AG09319 (cell line): ENCODE measurements at places on chromosomes 5 and 9.

DNA sequence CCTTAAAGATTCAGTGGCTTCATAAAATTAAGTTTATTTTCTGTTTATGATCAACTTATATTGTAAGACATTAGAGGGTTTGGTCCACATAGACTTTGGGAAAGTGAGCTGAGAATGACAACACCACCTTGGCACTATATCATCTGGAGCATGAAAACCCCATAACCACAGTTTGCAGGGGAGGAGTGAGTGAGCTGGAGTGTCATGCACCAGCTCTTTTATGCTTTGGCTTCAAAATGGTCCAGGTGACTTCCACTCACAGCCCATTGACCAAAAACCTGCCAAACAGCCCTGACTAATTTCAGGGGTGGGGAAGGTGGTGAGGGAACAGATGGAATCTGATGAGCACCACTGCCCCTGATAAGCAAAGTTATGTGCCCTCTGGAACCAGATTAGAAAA is 295.8 kb downstream of the DMRTA1 start:
- DNase-seq = no peak

DNA sequence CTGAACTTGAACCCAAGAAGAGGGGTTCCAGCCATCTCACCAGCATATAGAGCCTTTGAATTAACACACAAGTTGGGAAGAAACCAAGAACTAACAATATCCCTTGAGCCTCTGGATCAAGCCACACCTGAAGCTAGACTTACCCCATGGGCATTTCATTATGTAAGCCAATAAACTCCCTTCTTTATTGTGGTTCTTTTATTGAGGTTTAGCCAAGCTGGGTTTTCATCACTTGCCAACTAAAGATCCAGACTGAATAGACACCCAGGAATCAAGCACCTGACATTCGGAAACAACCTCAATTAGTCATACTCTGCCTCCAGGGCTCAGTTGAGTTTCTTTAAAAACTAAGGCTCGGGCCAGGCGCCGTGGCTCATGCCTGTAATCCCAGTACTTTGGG is 226.7 kb downstream of the AGTPBP1 start:
- no peak for DNase-seq

DNA sequence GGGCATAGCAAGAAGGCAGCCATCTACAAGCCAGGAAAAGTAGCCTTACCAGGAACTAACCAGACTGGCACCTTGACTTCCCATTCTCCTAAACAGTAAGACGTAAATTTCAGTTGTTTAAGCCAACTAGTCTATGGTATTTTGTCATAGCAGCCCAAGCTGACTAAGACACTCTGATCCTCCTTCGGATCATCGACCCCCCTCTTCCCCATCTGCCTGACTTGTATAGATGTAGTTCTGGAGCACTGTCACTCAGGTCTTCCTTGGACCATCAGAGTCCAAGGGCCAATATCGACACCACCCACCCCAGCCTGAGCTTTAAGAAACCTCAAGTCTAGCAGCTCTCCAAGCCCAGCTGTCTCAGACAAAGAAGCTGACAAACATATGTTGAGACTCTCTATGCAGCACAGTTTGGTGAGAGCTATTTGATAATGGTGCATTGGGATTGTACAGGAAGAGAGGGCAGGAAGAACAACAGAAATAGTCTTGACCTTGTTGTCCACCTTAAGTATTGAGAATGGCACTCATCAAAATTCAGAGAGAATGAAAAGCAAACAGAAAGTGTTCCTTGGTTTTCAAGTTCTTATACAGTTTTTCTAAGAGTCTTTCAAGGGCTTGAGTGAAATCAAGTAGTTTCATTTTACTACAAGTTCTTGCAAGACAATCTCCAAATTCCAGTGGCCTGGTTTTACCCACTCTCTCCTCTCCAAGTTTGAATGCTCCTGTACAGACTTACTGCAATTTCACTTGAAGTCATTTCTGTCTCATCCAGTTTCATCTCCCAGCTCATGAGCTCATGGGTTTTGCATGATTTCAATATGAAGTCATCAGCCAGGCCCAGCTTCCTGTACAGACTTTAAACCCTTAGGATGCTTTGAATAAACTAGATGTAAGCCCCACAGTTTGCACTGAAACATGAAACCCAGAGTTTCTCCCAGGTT is 122.3 kb upstream of the RAI14 start:
- peak; percentile 79 for DNase-seq

- no peak for DNase-seq
These were observed 52.0 kb upstream of the SLC25A51 start for GRCh38 chr9:37955781-37956422.

- peak; percentile 29 for DNase-seq
These were observed 197.7 kb downstream of the PLK2 start for GRCh38 chr5:58262226-58262625.

- DNase-seq = no peak
These were observed 14.7 kb upstream of the ARRDC3 start for GRCh38 chr5:91397791-91398190.

GRCh38 chr9:35684921-35685320 is 4.8 kb downstream of the TPM2 start:
- no peak for DNase-seq

DNA sequence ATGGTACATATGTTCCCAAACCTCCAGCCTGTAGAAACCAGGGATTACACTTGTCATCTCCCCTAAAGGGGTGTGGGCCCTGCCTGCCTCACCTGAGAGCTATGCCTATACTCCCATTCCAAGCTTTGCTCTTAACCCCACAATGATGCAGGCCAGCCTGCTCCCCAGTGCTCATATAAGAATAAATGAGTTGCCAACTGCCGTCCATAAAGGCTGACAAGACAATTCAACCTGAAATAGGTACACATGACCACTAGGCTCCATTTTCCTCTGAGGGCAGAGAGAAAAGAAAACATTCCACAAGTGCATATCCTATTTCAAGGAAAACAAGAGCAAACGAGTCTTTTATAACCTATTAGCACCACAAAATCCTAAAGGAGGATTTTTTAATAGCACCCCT is 28.4 kb downstream of the SKP1 start:
- DNase-seq = no peak

DNA sequence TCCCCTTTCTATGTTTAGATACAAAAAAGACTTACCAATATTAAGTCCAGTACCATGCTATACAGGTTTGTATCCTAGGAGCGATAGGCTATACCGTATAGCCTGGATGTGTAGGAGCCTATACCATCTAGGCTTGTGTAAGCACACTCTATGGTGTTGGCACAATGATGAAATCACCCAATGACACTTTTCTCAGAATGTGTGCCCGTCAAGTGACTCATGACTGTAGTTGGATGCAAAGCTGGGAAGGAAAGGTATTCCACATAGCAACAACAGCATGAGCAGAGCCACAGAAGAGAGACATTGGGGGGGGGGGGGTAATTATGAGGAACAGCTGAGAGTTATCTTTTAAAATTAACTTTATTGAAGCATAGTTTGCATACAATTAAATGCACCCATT is 63.2 kb downstream of the TTLL11 start:
- DNase-seq = no peak

- DNase-seq = no peak
These were observed 129.8 kb downstream of the MACROH2A1 start for GRCh38 chr5:135269199-135269598.

GRCh38 chr9:132690696-132691095 is 20.4 kb downstream of the GTF3C4 start:
- DNase-seq = no peak
